ENCODE measurements at places on chromosomes 13 and 19.
A peak's percentile ranks its signal among the peaks of the same experiment; 100 is the strongest.

DNA sequence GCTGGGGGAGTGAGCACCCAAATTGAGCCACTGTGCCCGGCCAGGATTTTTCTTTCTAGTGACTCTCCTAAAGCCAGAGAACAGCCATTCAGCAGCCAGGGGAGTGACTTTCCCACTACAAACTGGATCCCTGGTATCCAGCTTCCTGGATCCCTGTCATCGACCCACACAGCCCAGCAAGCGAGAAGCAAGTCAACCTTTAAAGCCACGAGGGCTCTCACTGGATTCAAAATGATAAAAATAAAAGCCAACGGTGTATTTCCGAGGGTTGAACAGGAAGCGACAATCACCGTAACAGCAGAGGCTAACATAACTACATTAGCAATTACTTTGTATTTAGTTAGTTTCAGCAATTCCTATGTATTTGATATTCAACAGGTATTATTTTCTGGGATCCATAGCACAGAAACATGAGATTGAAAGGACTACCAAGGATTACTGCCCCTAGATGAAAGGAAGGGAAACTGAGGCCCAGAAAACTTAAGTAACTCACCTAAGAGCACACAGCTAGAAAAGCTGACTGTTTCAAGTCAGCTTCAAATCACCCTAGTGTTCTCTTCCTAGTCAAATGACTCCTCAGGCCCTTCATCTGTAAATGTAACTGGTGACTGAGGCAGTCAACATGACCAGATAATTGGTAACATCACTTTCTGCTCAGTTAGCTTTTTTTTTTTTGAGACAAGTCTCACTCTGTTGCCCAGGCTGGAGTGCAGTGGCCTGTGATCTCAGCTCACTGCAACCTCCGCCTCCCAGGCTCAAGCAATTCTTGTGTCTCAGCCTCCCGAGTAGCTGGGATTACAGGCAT is 2.7 kb downstream of the RFX1 start:
- DNase-seq = peak; percentile 30

DNA sequence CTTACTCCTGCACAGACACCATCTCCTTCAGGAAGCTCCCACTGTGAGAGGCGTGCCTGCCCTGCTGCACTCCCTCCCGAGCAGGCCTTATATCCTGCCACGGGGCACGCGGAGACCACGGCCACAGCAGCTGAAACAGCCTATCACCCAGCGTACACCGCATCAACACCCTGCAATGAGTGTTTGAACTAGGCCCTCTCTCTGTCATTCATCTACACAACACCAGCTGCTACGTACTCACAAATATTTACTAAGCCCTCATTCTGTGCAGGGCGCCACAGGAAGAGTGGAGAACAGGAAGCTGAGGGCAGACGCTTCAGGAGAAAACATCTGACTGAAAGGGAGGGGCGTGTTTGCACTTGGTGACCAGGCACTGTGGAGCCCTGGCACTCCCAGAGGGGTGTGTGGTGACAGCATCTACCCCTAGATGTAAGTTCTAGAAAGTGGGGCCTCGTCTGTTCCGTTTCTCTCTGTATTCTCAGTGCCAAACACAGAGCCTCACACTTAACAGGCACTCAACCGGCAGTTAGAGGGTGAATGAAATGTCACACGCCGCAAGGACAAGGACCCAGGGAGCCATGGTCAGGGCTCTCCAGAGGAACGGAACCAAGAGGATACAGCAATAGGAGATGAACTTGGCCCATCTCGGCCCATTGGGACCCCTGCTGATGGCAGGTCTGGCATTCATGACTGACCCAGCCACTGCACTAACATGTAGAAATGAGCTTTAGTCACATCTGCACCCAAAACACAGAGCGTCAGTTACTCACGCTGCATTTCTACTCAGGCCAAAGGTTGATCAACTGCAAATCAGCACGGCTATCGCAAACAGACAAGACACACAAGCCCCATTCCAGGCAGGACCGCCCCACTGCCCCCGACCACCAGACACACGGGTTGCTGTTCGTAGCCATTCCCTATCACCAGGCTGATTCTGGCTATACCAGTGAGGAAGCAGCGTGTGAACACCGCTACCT is 15.7 kb downstream of the RANBP3 start:
- no peak for DNase-seq

GRCh38 chr19:41001243-41001971 is 10.3 kb downstream of the CYP2B6 start:
- DNase-seq = no peak

GRCh38 chr19:37986048-37986750 is 79.2 kb downstream of the SIPA1L3 start:
- no peak for DNase-seq

DNA sequence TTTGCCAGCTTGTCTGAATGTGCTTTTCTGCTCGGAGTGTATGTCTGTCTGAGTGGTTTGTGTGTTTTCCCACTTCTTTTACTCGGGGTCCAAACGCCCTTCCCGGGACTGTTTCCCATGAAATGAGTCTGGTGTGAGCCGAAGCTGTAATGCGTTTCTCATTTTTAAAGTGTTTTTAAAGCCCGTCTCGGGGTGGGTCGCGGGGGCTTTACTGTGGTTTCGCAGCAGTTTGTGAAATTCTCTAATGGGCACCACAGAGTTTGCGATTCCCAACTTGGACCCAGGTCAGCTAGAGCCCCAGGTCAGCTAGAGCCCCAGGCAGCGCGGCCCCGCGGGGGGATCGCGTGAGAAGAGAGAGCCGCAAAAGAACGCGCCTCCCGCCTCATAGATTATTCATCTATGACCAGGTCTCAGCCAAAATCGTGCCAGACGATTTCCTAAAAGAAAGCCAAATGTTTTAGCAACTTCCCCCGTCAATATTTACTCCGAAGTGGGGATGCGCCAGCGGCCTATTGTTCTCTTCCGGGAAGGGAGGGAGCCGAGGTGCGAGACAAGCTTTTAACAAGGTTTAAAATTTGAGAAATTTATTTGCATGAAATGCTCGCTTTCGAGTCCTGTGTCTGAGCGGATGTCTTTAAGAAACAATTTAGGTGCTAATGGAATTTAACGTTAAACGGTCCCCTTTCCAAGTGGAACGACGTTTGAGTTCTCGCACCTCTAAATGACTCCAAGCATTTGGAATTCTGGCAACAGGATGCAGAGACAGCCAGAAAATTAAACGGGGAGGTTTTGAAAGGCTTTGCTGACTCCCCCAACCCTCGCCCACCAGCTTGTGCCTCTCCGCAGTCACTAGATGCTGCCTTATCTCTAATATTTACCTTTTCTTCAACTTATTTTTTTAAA is 2.2 kb downstream of the ZIC2 start:
- DNase-seq = no peak

DNA sequence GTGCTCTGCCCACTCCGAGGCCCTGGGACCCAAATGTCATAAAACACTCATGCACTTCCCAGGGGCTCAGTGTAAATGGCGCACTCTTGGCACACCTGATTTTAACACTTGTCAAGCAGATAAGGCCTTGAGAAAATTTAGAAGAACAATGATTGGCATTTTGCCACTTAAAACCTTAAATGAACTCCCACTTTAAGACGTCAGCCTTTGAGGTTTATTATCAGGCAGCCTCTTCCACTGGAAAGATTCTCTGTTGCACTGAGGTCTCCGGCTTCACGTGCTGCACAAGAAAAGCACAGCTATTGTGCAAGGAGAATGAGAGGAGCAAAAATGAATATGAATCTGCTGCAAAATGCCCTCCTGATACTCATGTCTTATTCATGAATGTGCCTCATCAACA is 38.5 kb upstream of the ATP11A start:
- DNase-seq = no peak

DNA sequence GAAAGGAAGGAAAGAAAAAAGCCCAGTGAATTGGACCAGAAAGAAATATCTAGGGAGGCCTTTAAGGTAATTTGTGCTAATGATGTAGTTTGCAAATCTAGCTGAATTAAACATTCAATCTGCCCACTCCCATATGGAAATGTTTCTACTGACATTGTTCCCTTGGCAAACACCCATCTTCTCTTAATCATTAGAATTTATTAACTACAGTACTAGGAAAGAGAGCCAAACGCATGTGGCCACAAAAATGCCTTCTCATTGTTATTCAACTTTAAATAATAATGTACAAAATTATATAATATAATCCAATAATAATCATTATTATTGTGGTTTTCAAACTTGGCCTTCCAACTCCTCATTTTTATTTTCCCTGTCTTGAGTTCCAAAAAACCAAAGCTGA is 234.7 kb downstream of the NHLRC3 start:
- DNase-seq = no peak

DNA sequence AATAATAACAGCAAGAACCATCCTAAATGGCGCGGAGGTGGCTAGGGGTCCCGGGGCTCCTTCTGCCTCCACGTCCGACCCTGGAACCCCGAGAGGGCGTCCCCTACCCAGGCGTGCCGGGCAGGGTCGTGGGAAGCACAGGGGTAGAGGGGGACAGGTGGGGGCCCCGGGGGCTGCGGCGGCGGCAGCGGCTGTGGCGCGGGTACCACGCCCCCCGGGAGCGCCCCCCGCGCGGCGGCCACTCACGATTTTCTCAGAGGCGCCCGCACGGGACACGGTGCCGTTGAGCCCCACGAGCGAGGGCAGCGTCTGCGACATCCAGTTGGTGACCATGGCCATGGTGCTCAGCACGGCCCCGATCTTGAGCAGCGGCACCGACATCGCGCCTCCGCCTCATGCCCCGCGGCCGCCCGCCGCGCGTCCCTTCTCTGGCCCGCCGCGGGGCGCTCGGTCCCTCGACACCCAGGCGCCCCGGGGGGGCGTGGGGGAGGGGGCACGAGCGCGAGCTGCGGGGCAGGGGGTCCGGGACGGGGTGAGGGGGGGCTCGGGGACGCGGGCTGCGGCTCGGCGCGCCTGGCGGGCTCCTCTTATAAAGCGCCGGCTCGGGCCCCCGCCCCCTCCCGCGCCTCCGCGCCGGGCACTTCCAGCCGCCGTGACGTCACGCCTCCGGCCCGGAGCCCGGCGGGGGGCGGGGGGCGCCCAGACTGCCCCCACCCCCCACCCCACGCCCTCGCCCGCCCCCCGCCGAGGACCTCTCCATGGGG is 22.9 kb downstream of the OLFM2 start:
- peak; percentile 56 for DNase-seq

GRCh38 chr19:48807590-48808308 is 3.1 kb downstream of the BCAT2 start:
- DNase-seq = no peak

DNA sequence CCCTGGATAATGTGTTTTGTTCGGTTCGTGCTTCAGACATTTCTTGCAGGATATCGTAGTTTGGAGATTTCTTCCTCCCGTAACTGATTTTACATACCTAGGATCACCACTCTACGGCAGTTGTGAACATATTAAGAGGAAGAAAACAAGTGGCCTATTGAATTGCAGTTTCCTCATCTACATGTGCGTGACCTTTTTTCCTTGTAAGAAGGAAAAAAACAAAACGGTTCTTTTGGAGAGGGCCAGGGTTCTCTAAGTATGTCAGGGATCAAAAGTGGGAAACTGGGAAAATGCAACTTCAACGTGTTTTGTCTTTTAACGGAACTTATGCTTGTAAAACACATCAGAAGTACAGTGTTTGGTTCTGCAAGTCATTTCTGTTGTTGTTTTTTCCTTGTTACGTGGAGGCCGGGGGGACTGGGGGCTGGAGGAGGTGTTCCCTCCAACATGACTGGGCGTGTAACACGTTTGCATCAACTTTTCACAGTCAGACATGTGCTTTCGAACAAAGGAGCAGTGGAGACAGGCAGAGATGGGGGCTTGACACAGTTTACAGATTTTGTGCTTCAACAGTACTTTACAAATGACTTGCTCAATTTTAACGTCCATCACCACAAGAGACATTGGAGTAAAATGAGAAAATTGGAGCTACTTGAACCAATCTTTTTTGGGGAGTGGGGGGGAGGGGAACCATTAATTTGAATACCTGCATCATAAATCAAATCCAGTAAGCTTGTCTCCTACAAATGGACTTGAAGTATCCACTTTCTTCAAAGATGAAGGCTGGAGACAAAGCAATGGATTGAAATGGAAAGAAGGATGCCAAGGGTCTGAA is 3.8 kb downstream of the ZC3H4 start:
- no peak for DNase-seq

- no peak for DNase-seq
Observed at GRCh38 chr13:27496536-27497273, 46.3 kb upstream of the MTIF3 start.

DNA sequence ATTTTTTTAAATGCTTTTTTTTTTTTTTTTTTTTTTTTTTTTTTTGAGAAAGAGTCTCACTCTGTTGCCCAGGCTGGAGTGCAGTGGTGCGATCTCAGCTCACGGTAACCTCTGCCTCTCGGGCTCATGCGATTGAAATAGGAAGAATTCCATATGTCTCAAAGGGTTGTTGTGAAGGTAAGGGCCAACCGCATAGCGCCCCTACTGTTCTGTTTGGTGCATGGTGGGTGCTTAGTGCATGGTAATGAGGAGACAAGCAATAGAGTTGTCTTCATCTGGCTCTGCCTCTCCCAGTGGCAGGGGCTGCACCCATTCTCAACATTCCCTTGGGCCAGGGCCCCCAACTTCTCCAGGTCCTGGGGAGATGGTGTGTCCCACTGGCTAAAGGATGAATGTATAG is 68.7 kb downstream of the RASL11A start:
- peak; percentile 38 for DNase-seq

GRCh38 chr13:20672772-20673171 is 30.7 kb upstream of the IL17D start:
- DNase-seq = no peak

DNA sequence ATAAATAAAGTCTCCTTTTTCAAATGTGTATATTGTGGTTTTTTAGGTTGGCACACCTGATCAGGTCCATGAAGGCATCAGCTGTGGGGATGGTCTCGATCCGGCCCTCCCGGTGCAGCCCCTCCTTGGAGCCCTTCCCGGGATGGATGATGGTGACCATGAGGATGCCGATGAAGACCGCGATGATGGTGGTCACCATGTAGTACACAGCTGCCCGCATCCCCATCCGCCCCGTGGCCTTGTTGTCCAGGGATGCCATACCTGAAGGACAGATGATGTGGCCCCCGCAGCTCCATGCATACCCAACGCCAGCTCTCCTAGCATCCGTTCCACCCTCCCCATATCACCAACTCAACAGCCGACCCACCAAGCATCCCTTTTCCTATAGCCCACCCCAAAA is 11.4 kb downstream of the SLC1A6 start:
- DNase-seq = no peak

DNA sequence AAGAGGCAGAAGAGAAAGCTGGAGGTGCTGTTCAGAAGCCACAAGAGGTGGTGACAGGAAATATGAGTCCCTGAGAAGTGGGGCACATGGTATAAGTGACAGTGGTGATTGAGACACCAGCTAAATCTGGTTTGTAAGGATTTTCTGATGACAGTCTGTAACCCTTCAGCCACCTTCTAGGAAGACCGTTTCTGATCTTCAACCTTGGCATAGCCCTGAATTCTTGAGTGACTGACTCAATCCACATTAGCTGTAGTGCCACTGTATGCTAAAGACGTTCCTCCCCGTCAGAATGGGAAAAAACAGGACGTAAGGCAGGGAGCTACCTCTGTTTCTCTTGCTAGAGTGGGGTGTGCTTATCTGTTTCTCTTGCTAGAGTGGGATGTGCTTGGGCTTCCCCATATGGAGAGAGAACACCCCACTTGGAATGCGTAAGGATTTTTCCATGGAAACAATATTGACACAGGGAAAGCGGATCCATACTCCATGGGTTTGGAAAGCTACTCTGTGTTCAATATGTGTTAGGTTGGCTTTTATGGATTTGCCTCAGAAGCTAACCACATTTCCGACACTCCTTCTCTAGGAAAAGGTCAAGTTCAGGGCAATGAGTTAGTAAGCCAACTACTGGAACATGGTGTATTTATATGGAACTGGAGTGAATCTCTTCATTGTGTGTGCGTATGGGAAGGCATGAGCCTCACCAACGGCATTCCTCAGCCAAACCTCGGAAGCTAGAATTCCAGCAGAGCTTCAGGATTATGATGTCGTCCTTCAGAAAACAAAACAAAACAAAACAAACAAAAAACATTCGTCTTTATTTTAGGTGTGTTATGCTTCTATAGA is 948.8 kb upstream of the SLC10A2 start:
- no peak for DNase-seq

- DNase-seq = no peak
Observed at GRCh38 chr19:51333836-51334460, 8.0 kb downstream of the VSIG10L start.

Data from GM20000 (cell line).